ENCODE measurements at places on chromosomes 4 and X. TPM values are rescaled to one million over a fixed set of nuclear protein-coding genes. Genes with fewer than 3 reads are reported as not detected.

AIMP1 gene
- 46.0 TPM for total RNA-seq

UGT2A1 gene
- total RNA-seq, result not detected

ACSL4 gene
- total RNA-seq, result 58.4 TPM

OPN1MW2 gene
- total RNA-seq, result not detected

MAML3 gene
- total RNA-seq, result 13.9 TPM

CT45A3 gene
- not detected for total RNA-seq

ADGRG4 gene
- not detected for total RNA-seq

NPY5R gene
- 0.23 TPM for total RNA-seq

CHRDL1 gene
- total RNA-seq, result 8.1 TPM

ARR3 gene
- total RNA-seq, result not detected

GRID2 gene
- 0.03 TPM for total RNA-seq

CHRNA9 gene
- not detected for total RNA-seq

BRS3 gene
- not detected for total RNA-seq

TSPAN7 gene
- total RNA-seq, result 27.3 TPM

IL2RG gene
- 8.9 TPM for total RNA-seq

HPGD gene
- total RNA-seq, result 37.2 TPM

SULT1B1 gene
- 0.75 TPM for total RNA-seq

PWWP3B gene
- 5.6 TPM for total RNA-seq

CXCL10 gene
- total RNA-seq, result 0.81 TPM

IL1RAPL1 gene
- total RNA-seq, result 0.29 TPM

CT55 gene
- total RNA-seq, result not detected

SSX2 gene
- not detected for total RNA-seq

TMEM156 gene
- 3.3 TPM for total RNA-seq

FRMD7 gene
- 0.12 TPM for total RNA-seq

MAGEB17 gene
- total RNA-seq, result not detected

All from mucosa of gallbladder (tissue), 1 donor.